Foreskin melanocyte (primary cell): ENCODE measurements at places on chromosomes 2 and 18.
A peak's percentile ranks its signal among the peaks of the same experiment; 100 is the strongest.

GRCh38 chr2:218079943-218080913, 11.2 kb downstream of the RUFY4 start:
- DNase-seq, result no peak

DNA sequence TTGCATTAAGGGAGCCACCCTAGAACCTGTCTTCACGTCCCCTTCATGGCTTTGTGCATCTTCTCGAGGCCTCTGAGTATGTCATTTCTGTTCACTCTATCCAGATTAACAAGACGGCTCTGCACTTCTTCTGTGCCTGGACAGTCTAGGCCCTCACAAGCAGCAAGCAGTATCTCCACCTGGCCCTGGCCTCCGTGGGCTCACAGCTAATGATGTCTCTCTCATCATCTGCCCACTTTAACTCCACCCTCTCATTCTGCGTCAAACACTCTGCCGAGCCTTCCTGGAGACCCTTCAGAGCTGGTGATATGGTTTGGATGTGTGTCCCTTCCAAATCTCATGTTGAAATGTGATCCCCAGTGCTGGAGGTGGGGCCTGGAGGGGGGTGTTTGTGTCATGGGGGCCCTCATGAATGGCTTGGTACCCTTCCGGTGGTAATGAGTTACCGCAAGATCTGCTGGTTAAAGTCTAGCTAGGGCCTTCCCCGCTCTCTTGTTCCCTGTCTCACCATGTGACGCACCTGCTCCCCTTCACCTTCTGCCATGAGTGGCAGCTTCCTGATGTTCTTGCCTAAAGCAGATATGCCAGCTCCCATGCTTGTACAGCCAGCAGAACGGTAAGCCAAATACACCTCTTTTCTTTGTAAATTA, 132.5 kb upstream of the ID2 start:
- no peak for DNase-seq

- peak; percentile 11 for DNase-seq
These were observed 55.4 kb upstream of the NCOA1 start for GRCh38 chr2:24435391-24436316.

- no peak for DNase-seq
These were observed 52.9 kb downstream of the CCDC141 start for GRCh38 chr2:178997067-178997466.

- DNase-seq, result no peak
These were observed 13.6 kb downstream of the PTPN18 start for GRCh38 chr2:130369311-130369964.

DNA sequence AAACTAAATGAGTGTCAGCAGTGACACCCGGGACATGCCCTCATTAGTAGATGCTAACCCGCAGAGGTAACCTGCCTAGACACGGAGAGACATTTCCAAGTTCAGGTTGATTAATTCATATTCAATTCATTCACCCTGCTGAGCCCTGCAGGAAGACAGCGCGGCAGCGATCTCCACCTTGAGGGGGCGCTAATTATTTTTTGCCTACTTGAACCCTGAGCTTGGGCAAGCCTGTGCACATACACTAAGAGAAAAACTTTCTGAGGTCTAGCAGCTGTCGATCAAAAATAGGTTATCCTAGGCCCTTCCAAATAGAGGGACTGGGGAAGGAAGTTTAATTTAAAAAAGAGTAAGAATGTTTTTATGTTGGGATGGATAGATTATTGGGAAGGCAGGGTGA, 1.3 kb upstream of the LYPD6 start:
- peak; percentile 7 for DNase-seq

- DNase-seq, result no peak
These were observed 2.4 kb upstream of the PROC start for GRCh38 chr2:127415593-127416505.

- DNase-seq, result no peak
These were observed 112.7 kb downstream of the LCLAT1 start for GRCh38 chr2:30559544-30560275.

DNA sequence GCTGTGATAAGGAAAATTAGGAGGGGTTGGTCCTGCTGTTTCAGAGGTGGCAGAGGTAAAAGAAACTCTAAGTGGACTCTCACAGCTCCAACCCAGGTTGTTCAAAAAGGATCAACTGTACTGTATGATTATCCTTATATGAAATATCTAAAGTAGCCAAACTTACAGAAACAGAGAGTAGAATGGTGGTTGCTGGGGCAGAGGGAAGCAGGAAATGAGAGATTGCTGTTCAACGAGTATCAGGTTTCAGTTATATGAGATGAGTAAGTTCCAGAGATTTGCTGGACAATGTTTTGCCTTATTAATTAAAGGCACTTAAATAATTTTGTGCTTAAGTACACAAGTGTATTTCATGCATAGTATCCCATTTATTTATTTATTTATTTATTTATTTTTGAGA, 972.0 kb upstream of the LRRTM1 start:
- no peak for DNase-seq

DNA sequence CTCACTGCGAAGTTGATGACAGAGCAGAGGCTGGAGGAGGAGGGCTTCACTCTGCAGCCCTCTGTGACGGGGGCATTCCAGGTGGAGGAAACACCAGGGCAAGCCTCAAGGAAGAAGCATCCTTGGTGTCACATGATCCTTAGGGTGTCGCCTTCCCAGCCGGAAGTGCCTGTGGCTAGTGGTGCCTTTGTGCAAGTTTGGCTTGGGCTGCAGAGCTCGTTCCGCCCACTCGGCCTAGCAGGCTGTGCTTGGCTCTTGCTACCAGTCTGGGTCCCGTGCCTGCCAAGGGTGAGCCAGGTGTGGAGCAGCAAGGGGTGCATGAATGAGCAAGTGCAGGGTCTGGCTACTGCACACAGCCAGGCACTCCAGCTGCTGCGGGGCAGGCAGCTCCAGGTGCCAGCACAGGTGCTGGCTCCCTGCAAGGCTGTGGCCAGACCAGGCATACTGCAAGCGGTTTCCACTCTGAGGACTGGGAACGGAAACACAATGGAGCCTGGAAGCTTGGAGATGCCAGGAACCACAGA, 325.3 kb upstream of the SMIM21 start:
- DNase-seq, result no peak

- peak; percentile 41 for DNase-seq
These were observed 83.8 kb downstream of the FAM117B start for GRCh38 chr2:202718614-202719013.

GRCh38 chr2:26922405-26923188, 47.8 kb upstream of the MAPRE3 start:
- no peak for DNase-seq

DNA sequence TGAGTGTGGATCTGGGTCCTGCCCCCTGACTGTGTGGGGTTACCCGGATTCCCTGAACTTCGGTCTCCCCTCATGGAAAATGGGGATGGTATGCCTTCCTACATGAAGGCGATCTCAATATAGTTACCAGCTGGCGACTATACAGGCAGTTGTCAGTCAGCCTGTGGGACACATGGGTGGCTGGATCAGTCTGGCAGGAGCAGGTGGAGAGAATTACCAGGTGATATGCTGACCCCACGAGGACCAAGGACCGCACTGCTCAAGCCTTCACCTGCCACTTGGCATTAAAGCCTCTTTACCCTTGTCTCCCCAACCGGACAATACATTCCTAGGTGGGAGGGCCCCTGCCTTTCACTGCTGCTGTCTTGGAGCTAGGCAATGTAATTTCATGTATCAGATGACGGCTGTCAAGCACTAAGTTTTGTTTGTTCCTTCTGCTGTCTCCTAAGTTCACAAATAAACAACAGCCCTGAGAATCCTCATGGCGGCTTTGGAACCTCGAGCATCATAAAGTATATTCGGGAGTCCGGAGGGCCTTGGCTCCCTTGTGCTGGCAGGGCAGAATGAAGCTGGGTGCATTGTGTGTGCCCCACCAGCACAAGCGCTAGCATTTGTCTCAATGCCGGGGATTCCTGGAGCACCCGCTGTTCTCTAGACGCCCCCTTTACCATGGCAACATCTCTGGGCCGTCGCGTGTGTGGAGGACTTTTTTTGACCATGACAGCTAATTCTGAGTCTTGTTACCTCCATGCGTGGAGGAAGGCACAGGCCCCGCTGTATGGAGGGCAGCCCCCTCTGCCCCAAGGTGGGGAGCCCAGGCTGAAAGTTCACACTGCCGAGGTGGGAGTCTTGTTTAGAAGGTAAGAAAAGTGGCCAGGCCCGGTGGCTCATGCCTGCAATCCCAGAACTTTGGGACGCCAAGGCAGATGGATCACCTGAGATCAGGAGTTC, 48.6 kb downstream of the PDCL3 start:
- no peak for DNase-seq

DNA sequence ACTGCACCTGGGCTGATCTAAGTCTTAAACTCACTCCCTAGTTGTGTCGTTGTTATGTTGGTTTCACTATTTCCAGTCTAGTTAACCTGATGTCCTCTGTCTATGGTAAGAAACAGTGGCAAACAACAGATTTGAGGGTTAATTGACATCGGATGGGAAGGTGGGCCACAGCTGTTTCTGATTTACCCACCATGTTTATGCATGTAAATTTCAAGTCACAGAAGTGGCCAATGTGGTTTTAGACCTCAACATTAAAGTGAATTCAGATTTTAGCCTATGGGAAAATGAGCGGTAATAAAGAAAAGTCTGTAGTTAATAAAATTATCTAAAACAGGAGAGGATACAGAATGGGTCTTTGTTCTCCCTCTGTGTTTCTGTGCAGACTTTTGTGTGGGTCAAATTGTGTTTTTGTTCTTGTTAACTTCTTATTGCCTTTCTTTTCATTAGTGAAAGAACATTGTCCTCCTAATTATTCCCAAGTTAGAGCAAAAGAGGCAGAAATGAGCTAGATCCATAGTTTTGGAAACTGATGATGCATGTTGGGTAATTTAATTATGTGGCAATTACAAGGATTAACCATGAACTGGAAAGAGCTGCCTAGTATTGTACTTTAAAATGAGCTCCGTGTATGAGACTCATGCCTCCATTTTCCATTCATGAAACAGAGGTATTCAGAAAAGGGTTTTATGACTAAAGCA, 83.2 kb downstream of the LAMA3 start:
- DNase-seq, result peak; percentile 71

DNA sequence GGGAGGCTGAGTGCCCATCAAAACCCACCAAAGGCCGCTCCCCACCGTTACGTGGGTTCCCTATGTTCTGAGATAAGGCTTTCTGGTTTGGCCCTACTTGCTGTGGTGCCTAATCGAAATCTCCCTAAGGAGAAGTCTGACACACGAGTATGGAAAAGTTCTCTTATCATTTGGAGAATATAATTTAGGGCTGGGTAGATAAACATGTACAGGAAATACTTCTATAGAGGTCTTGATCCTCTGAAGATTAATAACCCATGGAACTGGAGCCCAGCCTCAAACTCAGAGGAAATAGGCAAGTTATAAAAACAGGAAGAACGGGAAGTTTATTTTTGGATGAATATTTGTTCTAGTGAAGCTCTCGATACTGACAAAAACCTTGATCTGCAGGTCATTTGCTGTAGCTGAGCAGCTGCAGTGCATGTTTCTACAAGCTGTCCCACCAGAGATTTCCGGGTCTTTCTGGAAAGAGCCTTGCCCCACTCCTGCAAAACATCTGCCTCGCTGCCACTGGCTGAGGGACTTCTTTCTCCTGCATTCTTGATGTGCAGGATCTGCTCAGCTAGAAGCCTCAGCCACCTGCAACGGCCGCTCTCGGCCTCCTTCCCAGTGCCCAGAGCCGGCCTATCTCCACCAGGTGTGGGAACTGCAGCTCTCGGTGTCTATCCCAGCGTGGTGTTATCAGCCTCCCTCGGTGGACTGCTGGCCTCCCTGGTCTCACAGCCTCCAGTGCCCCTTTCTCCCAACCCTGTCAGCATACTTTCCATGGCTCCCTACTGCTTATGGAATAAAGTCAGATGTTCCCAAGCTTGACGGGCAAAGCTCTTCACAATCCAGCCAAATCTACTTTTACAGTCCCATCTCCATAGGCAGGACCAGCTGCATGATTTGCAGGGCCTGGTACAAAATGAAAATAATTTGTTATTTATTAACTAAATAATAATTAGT, 48.6 kb downstream of the SPRED2 start:
- DNase-seq, result no peak

GRCh38 chr2:17752892-17753802, 463 bp downstream of the SMC6 start:
- DNase-seq, result no peak

- DNase-seq, result no peak
These were observed 177.9 kb downstream of the DNAH6 start for GRCh38 chr2:84694088-84694622.

GRCh38 chr18:36889742-36890141, 60.8 kb downstream of the KIAA1328 start:
- no peak for DNase-seq

GRCh38 chr2:203510941-203511305, 24.2 kb downstream of the RAPH1 start:
- no peak for DNase-seq

GRCh38 chr2:146730882-146731281, 1113.9 kb upstream of the ACVR2A start:
- no peak for DNase-seq

DNA sequence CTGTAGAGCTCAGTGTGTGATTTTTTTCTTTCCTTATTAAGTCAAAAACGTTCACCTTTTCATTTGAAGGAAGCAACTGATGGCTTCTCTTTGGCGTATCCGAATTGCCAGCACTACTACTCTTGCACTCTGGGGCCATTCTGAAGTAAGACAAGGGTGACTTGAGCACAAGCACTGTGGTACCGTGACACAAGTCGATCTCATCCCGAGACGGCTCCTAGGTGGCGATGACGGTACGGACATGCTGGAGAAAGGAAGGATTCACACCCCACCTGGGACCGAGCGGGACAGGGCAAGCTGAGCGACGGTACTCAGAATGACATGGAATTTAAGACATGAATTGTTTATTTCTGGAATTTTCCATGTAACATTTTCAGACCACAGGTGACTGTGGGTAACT, 36.8 kb upstream of the LDLRAD4 start:
- DNase-seq, result no peak

- DNase-seq, result no peak
These were observed 206.8 kb downstream of the CLIP4 start for GRCh38 chr2:29322011-29322410.

GRCh38 chr2:64807417-64807816, 153.7 kb upstream of the SERTAD2 start:
- peak; percentile 99 for DNase-seq

GRCh38 chr2:235564066-235564465, 70.2 kb downstream of the AGAP1 start:
- no peak for DNase-seq

DNA sequence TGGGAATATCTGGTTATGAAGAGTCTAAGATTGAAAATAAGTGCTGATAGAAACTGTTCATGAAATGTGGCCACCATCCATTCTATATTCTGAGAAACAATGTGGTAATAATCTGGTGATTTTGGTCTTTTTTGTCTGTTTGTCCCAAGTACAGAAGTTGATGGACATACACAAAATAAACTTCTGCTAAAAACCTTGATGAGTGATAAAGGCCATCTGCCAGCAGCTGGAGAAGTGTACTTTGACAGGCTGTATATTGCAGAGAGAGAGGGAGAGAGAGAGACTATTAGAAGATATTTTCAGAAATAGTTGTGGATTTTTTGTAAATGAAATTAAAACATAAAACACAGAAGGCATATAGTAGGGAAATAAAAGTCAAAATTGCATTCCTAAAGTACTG, 96.9 kb upstream of the NABP1 start:
- no peak for DNase-seq
